Retina (tissue), 1 donor: ENCODE measurements at places on chromosomes 4 and X.

- DNase-seq: no peak
These were observed 91.2 kb downstream of the FAM53A start for GRCh38 chr4:1592709-1593417.

GRCh38 chrX:49915361-49916222 lies 6.8 kb upstream of the CLCN5 start:
- DNase-seq: peak; percentile 38

- DNase-seq: no peak
These were observed 1150.8 kb downstream of the STPG2 start for GRCh38 chr4:96992443-96992842.

GRCh38 chr4:41282366-41282765 lies 25.6 kb downstream of the UCHL1 start:
- no peak for DNase-seq

DNA sequence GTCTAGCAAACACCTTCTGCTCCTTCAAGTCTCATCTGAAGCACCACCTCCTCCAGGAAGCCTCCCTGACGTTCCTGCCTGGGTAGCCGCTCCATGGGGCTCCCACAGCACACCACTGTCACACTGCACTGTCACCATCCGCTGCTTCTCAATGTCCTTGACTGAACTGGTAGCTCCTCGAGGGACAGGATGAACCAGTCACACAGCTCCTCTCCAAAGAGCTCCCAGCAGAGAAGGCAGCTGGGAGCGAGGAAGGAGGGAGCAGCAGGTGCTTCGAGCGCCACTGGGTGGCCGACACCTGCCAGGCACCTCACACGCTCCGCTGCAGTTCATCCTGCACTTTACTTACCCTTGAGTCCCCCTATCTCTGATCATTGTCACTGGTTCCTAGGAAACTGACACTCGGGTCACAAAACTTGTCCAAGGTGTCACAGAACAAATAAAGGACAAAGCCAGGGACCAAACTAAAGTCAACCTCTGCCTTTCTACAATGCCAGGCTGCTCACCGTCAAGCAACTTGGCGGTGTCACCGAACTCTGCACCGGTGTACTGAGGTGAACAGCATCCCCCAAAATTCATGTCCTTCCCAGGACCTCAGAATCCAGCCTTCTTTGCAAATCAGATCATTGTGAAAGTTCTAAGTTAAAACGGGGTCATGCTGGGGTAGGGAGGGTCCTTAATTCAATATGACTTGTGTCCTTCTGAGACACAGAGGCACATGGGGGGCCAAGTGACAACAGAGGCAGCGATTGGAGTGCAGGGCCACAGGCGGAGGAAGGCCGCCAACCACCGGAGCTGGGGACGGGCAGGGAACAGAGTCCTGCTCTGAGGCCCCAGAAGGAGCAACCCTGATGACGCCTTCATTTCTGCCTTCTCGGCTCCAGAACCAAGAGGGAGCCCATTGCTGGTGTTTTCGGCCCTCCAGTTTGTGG lies 5.5 kb upstream of the S100P start:
- DNase-seq: no peak

DNA sequence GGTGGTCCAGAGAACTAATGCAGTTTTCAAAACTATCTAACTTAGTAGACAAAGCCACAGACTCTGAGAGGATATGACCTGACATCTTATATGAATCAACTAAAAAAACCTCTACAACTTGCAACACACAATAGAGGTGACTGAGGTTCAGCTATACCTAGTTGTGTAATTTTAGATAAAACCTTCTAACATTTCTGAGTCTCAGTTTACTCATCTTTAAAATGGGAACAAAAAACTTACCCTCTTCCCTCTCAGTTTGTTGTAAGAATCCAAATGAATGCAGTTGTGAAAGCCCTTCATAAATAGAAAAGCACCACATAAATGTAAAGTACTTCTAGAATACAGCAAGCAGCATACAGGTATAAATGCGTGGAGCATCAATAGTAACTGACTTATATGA lies 5.9 kb downstream of the SH3D19 start:
- no peak for DNase-seq

DNA sequence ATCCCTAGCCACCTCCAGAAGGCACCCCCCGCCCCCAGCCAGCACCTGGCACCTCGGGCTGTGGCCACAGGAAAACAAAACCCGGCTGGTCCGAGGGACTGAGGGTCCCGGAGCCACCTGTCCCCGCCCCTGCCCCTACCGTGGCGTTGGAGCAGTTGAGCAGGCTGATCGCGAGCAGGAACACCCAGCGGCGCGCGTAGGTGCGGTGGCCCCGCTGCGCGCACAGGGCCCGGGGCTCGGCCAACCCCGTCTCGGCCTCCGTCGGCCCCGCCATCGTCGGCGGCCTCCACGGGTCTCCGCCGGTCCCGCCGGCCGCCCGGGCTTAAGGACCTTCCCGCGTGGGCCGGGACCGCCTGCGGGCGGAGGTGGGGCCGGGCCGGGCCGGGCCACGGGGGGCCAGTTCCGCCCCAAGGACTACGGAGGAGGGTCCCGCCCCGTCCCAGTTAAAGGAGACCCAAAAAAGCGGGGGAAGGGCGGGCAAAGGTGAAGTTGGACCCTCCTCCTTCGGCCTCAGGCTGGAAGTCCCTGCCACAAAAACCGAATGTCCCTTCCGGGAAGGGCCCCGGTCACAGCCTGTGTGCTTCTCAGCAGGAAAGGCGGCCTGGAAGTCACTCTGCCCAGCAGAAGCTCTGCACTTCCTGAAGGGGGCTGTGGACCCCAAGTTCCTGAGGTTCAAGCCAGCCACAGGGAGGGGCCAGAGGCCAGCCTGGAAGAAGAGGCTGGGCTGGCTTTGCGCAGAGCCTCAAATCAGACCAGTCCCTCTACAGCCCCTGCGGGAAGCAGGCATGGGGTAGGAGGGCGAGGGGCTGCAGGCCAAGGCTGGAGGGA lies at the start of gene SLC49A3:
Gene SLC49A3, minus strand, starts transcription at position 298 of the 828 bp plus-strand sequence. Its CDS starts 24 bp downstream, at position 274.
- no peak for DNase-seq

- no peak for DNase-seq
These were observed 168.4 kb upstream of the EDNRA start for GRCh38 chr4:147312376-147313046.

GRCh38 chr4:2469192-2469984 lies 482 bp downstream of the RNF4 start:
- DNase-seq: peak; percentile 64

- no peak for DNase-seq
These were observed 255.4 kb downstream of the TLL1 start for GRCh38 chr4:166128403-166128802.

DNA sequence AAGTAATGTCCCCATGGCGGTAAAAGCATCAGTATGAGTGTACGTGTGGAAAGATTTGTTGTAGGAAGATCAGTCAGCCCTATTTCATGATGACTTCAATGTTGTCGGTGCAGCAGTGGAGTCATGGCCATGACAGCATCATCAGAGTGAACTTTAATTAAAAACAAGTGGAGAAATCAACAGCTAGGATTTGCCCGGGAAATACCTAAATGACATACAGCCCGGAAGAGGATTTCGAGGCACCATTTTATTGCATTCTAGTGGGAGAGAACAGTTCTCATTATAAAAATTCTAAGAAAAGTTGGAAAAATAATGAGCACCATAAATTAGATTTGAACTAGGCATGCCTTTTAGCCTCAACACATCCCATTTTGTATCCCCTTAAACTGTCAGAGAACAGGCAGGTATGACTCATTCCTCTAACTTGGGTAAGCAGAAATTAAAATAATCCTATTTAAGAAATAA lies 170.1 kb downstream of the SHROOM3 start:
- DNase-seq: no peak

DNA sequence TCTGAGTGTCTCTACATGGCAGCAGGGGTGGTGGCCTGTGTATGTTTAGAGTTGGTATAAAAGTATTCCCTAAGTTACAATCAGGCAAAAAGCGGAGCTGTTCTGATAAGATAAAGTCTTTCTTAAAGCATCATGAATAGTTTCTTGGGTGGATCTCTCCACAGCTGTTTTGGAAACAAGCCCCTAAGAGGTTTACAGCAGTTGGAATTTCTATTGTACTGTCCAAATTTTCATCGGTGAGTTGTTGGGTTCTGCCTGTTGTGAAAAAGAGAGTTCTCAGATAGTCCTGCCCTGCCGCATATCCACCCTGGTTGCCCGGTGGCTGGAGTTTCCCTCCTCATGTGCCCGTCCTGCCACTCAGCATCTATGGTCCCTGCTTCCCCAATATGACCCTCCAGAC lies 50.1 kb downstream of the C4orf51 start:
- no peak for DNase-seq

GRCh38 chr4:143961075-143961474 lies 55.7 kb upstream of the GYPE start:
- no peak for DNase-seq

- no peak for DNase-seq
These were observed 1.2 kb downstream of the SLAIN2 start for GRCh38 chr4:48342606-48342880.

DNA sequence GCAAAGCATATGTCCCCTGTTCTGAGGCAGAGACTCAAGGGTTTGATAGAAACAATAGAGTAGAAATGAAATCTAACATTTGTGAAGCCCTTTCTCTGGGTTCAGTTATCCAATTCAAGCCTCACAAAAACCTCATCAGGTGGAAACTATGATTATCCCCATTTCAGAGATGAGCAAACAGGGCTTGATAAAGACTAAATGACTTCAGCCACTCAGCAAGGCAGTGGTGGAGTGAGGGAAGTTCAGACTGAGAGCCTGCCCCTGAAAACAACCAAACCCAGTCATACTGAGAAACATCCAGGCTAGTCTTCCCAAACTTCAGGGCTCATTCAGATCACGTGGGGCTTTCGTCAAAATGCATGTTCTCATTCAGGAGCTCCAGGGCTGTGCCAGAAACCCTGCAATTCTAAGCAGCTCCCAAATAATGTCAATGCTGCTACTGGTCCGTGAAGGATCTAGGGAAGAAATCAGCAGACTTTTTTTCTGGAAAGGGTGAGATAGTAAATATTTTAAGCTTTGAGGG lies 109.6 kb upstream of the KIT start:
- no peak for DNase-seq
